ENCODE measurements at places on chromosomes 12 and 14.

- DNase-seq: no peak
Measured at GRCh38 chr12:5546616-5547015, 114.7 kb downstream of the NTF3 start.

DNA sequence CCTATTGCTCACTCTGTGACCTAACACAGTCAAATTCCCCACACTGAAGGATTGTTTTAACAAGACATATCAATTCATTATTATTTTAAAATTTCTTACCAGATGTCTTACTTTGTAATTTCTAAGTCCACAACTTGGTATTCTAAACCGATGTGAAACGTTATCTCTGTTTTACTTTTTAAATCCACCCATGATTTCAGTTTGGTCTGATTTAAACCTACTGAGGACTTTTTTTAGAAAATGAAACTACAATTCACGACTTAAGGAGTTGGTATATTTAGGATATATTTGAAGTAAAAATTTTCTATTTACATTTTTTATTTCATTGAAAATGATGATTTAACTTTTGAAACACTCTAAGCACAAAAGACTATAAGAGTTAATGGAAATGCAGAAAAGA is 35.1 kb upstream of the GRIP1 start:
- DNase-seq: no peak

DNA sequence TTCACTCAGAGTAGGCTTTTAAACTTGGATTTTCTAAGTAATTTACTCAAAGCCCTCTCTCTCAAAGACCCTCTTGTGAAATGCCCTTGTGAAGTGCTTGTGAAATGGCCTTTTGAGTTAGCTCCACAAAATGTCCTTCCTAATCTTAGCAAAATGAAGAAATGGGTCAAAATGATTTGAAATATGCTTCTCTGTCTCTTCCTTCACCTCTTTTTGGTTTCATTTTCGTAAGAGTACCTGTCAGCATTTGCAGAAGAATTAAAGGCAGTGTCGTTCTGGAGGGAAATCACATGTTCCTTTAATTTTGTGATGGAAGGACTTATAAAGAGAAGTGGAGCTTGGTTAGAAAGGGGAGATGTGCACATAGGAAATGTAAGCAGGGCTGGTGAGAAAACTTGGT is 93.7 kb downstream of the HMGA2 start:
- DNase-seq: peak; percentile 9

- DNase-seq: no peak
Measured at GRCh38 chr14:77290705-77291104, 19.7 kb upstream of the NGB start.

DNA sequence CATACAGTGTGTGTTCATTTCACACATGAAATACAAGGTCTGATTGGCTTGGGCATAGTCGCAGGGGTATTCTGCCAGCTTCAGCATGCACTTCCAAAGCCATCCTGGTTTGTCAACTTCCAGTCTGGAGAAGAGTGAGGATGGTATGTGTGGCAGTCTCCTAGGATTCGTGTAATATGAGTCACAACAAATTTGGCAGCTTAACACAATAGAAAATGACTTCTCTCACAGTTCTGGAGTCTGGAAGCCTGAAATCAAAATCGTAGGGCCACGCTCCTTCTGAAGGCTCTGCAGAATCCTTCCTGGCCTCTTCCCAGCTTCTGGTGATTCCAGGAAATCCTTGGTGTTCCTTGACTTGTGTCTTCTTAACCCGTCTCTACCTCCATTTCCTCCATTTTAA is 167.5 kb downstream of the PPM1H start:
- DNase-seq: no peak

- no peak for DNase-seq
Measured at GRCh38 chr12:124637581-124637981, 70.2 kb upstream of the NCOR2 start.

DNA sequence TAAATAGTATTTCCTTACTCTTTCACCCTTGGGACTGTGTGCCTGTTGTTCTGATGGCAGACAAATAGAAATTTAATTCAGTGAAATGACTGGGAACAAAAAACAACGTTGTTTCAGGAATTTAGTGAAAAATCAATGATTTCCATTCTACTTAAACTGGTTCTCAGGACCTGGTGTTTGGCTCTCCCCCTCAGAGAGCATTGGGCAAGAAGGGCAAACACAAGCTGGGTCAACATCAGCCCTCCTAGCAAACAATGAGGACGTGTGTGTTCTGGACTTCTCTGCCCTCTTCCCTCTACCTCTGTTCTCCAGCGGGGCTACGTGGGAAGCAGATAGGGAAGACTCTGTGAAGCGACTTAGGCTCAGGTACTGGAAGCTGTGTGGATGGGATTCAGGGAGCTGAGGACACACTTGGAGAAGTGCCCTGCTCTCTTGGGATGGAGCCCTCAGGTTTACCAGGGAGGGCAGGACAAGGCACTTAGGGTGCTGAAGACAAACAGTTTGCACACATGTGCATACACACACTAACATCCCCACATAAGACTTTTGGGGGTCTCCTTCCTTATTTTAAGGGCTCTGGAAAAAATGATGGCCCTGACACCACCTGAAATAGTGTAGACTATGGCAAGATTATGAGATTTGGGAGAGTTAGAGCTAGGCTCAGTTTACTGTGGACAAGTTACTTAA is 7.6 kb upstream of the SERPINA1 start:
- no peak for DNase-seq

DNA sequence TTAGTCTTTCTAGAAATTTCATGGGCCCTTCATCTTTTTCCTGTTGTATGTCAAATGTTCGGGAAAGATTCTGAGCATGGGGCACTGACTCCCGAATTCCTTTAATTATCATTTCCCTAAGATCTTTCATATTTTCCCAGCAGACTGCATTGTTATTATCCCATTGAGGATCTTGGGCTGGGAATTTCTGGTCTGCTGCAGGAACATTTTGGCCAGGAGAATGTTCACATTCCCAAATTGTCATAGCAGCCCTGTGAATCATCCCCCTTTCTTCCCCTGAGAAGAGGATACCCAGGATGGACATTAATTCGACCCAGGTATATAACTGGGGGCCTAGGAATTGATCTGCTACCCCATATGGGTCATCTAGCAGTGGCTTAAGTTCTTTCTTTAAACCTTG is 112.5 kb downstream of the RIN3 start:
- DNase-seq: no peak

DNA sequence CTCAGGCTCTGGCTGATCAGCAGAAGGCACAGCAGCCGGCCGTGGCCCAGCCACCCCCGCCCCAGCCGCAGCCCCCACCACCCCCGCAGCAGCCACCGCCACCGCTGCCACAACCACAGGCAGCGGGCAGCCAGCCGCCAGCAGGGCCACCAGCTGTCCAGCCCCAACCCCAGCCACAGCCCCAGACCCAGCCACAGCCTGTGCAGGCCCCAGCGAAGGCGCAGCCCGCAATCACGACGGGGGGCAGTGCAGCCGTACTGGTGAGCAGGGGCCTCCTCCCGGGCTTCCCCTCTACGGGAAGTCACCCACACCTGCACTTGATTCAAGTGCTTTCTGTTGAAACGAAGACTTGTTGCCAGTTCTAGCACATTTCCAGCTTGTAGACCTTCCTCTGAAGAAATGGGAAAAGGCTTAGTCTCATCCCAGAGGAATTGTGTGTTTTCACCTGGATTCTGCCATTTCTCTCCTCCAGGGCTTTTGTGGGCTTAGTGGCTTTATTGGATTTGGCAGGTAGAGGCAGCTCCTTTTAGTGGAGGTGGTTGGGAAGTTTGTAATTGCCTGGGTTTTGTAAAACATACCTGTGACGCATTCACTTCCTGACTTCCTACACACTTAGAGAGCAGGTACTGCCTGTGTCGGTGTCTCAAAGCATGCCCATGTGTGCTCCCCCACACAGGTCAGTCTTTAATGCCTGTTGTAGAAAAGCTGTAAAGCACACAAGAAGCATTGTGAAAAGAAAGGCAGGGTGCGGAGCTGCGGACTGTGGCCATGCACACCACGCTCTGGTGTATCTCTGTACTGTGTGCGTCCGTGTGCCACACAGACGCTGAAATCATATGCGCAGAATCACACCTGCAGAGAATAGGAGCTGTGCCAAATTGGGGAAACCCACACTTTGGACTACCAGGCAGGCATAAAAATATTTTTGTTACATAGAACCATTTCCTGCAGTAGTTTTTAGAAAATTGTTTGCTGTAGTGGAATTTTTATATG is 90.5 kb downstream of the DDX51 start:
- DNase-seq: no peak

GRCh38 chr14:25092258-25092740 is 42.4 kb upstream of the STXBP6 start:
- no peak for DNase-seq

- DNase-seq: no peak
Measured at GRCh38 chr12:82723093-82723492, 36.4 kb downstream of the TMTC2 start.

- DNase-seq: no peak
Measured at GRCh38 chr12:113932381-113933196, 33.5 kb downstream of the RBM19 start.

DNA sequence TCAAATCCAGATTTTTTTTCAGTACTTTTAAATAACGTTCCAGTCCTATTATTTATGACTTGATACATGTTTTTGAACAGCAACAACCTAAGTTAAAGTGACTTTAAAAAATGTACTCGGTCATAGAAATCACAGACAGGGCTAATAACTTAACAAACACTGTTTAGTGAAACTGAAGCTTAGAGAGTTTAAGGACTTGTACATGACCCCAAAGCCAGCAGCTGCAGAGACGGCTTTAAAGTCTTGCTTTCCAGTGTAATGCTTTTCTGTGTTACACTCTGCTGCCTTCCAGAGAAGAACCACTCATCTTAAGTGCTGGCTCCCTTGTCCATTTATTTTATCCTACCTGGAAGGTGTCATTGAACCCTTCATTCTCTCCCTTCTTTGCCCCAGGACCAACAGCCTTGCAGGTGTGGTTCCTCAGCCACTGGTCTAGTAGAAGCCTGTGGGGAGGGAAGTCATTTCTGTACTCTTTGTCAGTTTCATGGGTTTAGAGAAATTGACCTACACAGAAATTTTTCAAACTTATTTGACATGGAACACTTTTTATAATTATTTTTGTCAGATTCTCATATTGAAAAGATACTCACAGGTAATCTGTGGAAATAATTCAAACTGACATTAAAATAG is 60.9 kb downstream of the NAV3 start:
- no peak for DNase-seq

DNA sequence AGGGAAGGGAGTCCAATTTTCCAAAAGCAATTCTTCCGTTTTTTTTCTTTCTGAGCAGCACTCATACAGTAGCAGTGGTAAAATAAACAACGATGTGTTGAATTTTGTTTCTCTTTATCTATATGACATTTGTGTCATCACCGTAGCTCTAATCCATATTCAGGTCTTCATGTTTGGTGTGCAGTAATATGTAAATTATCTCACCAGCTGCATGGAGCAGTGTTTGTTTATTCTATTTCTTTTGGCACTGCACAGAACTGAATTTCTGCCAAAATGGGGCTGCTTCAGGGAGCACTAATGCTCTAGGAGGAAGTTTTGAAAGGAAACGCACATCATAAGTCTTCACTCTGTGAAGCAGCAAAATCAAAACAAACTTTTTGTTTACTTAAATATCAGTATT is 130.0 kb upstream of the NPAS3 start:
- DNase-seq: no peak

GRCh38 chr12:82517027-82517426 is 158.7 kb downstream of the METTL25 start:
- DNase-seq: no peak

DNA sequence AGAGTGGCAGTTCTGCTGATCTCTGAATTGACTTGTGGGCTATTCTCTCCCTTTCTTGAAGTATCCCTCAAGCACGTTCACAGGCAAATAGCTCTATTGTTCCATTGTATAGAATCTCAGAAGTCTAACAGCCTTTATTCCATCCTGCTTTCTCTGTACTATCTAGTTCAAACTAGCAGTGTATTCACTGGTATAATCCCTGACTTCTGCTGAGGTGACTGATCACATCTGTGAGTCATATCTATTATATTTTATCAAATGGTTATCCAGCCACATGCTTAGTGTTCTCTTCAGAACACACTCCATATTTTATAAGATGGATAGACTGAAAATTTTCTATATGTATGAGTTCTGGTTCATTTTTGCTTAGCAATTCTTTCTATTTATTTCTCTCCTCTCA is 866.1 kb downstream of the C12orf50 start:
- no peak for DNase-seq

GRCh38 chr12:91189516-91189915 is 6.9 kb upstream of the DCN start:
- DNase-seq: no peak

DNA sequence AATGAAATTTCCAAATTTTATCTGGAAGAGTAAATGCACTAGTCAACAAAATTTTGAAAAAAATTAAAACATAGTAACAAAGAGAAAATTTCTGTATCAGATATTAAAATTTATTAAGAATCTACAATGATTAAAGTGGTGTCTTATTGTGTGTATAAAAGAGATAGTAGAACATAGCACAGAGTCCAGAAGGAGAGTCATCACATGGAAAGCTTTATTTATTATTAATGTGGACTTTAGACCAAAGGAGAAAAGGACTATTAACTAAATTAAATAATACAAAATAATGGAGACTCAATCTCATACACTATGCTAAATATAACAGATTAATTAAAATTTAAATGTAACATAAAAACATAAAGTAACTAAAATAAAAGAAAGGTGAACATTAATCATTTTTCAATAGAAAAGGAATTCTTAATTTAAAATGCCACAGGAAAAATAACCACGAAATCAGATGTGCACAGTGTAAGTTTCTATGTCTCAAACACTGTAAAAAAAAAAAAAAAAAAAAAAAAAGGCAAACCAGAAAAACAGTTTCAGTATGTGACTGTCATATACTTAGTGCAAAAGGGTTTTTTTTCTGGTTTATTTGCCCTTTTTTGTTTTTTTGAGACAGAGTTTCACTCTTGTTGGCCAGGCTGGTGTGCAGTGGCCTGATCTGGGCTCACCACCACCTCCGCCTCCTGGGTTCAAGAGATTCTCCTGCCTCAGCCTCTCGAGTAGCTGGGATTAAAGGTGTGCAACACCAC is 95.4 kb downstream of the MYF5 start:
- no peak for DNase-seq

DNA sequence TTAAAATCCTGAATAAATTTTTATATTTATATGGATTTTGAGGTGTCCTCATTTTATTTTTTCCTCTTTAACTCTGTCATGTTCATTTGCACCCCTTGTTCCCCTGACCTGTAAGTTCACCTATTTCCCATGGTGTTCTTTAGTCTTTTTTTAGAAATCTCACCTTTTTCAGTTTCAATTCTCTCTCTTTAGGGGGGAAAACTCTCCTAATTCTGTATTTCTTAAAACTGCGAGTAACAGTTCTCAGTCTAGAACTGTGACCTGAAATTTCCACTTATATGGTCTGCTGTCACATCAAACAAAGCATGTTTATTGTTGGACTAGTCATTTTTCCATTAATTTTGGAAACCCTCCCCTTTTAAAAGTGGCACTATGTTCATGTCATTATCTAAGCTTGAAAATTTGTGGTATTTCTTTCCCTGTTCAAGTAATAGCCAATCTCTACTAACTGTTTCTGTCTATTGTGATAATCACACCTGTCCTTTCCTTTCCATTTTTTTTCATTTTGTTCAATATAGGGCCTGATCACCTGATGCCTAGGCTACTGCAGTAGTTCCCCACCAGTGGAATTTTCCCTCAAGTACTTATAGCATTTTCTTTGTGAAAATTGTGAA is 14.0 kb upstream of the FBXO33 start:
- DNase-seq: no peak
